ENCODE measurements at places on chromosomes 12 and 14.

GRCh38 chr12:6462234-6462995, 8.1 kb downstream of the VAMP1 start:
- no peak for DNase-seq

- no peak for DNase-seq
Measured at GRCh38 chr12:104605685-104606084, 148.9 kb downstream of the CHST11 start.

DNA sequence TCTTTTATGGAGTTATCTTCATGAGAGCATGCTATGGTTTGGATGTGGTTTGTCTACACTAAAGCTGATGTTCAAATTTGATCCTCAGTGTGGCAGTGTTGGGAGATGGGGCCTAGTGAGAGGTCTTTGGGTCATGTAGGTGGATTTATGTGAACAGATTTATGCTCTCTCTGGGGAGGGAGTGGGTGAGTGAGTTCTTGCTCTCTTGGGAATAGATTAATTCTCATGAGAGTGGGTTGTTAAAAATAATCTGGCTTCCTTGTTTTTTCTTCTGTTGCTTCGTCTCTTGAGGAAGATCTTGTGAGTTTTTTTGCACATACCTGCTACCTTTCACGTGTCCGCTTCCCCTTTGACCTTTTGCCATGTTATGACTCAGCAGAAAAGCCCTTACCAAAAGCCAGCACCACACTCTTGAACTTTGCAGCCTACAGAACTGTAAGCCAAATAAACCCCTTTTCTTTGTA, 20.5 kb downstream of the DERA start:
- DNase-seq: no peak

GRCh38 chr12:58711974-58712373, 208.3 kb downstream of the LRIG3 start:
- no peak for DNase-seq
